ENCODE measurements at places on chromosomes 12 and 14.

- DNase-seq, result no peak
Measured at GRCh38 chr12:68868043-68868790, 60.2 kb downstream of the MDM2 start.

DNA sequence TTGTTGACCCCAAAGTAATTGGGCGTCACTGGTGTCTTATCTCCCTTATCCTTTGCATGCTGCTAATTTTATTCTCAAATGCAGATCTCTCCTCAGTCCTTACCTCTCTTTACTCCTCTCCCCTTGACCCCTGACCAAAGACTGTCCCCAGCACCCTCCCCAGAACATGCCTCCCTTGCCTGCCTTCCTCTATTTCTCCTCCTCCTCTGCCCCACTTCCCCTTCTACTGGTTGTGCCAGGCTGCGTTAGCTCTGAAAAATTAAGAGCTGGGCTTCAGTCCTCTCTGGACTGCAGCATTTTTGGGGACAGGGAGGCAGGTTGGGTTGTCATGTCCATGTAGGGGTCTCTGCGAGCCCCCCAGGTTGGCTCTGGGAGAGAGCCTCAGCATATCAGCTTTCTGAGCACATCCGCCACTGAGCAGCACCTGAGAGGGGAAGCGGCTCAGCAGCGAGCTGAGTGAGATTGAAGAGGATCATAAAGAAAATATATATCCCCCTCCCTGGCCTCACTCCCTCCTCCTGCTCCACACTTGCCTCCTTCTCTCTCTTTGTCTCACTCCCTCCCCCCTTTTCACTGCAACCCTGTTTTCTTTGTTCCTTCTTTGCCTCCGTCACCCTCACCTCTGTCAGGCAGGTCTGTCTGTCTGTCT is 6.4 kb upstream of the CISTR start:
- DNase-seq, result no peak

DNA sequence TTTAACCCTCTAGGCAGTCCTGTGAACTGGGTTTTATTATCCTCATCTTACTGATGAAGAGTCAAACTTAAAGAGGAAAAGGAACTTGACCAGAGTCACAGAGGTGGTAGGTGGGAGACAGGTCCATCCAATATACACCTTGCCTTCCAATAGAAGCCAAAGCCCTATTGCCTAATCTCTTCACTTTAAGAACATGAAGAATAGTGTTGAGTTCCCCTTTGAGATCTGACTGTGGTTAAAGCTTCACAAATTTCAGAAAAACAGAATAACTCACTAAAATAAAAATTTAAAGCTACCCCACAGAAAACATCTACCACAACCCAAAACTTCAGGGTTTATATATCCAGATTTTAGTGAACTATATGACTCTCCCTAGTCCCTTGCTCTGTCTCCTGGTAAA is 115.4 kb downstream of the ETV6 start:
- no peak for DNase-seq

- DNase-seq, result no peak
Measured at GRCh38 chr12:11209113-11209512, 22.4 kb upstream of the TAS2R42 start.

DNA sequence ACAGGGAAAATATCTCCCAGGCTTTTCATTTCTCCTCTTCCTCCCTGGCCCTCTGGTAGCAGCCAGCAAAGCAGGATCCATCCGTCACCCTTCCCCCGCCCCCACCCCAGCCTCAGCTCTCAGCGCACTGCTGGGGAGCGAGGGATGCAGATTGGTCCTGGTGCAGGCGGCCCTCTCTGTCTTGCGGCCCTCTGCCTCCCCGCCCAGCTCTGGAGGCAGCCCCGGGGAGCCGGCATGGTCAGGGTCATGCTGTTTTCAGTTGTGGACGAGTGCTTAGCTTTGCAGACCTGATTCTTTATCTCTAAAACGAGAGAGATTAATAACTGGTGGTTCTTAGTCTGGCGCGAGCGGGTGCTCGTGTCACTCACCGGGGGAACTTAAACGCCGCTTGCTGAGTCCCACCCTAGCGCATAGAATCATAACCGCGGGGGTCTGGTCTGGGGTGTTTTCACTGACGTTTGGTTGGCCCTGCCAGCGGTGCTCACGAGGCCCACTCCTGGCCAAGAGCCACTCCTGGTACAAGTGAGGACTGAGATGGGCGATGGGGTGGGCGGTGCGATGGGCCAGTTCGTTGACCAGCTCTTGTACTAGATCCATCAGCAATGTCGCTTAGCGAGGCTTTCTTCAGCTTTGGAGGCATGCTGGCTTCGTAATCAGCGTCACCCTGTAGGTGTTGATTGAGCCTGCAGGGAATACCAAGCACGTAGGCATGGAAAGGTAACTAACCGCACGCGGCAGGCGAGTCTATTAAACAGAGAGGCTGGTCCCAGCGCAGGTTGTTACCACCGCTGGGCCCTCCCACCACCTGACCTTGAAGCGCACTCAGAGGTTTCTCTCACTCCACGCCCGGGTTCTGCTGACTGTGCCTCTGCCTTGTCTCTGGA is 95.2 kb downstream of the TSPAN9 start:
- DNase-seq, result no peak

DNA sequence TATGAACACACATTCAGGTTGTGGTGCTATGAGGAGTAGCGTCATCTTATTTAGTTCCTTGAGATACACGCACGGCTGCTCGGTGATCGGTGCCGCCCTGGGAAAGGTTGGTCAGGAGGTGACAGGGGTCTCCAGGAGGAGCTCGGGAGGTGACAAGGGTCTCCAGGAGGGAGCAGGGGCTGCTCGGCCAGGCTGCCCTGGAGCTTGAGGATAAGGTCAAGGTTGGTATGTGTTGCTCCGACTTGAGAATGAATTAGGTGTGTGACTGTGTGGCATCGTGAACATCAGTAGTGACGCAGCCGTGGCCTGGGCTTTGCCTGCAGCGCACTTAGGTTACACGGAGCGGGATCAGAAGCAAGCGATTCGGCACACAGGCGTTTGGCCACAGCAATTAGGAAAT is 36.2 kb downstream of the CCDC92 start:
- no peak for DNase-seq

DNA sequence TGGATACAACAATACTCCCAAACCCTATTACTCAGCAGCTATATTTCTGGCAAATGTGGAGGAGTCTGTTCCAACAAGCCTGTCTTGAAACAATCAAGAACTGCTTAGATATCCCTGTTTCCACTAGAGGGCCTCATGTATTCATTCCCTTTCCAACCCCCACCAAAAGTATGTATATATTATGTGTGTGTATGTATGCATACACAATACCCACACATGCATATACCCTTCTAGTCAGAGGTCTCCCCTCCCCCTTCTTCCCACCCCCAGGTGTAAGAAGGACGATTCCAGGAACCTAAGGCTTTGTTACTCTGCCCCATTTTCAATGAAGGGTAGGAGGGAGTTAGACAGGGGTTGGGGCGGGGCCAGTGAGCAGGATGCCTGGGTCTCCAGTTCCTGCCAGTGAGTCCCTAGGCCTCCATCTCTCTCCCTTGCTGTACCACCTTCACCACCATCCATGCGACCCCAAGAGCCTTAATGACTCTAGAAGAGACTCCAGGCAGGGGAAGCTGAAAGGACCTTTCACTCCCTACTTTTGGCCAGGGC is at the start of gene DGKA:
Gene DGKA, plus strand, starts transcription at position 392 of the 546 bp plus-strand sequence. CDS start 5,342 bp downstream, outside the sequence.
- DNase-seq, result peak; percentile 52

DNA sequence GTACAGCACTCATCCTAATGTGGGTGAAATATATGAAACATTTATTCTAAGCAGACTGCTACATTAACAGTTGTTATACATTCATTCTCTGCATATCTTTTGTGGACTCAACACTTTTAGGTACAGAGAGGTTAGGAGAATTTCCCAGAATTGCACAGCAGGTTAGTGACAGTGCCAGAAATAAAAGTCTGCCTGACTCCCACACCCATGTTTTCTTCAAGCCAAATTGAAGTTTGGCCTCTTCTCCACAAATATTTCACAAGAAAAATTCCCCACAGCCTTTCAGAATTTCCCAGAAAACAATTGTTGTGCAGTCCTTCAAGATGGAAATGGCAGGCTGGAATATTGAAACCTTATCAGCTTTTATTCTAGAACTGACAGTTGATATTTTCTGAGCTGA is 464.8 kb downstream of the RAD51B start:
- no peak for DNase-seq

DNA sequence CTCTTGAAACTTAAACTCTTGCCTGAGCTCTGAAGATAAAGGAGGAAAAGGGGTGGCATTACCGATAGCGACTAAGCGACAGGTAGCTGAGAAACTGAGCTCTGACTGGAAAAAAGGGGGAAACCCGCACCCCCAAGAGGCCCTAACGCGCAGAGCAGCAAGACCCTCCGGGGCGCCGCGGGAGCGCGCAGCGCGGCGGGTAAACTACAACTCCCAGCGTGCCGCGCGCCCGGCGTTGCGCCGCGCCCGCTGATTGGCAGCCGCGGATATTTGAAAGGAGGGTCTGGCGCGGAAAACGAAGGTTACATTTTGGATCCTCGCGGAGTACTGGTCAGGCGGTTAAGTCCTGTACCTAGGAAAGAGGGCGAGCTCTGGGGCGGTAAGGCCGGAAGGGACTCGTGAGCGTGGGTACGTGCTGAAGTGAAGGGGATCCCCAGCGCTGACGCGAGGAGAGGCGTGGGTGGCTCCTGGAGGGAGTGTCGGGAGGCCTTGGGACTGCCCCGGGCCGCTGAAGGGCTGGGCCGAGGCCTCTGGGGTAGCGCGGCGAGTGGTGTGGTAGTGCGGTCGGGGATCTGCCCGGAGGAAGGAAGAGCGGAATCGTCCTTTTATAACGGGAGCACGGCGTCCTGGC is at the start of gene ESPL1:
Gene ESPL1, plus strand, starts transcription at position 301 of the 631 bp plus-strand sequence. CDS start 468 bp downstream, outside the sequence.
- DNase-seq, result peak; percentile 88

DNA sequence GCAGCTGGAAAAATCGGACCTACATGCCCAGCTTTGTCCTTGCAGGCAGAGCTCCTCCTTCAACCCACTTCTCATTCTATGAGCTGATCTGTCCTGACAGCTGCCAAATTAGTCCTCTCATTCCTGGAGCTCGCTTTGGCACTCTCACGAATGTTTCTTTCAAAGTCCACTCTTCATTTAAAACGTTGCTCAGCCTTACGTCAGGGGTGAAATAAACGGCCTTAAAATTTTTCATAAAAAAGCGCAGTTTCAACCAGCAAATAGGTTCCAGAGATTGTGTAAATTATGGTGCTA is 120.9 kb upstream of the HIF1A start:
- no peak for DNase-seq

DNA sequence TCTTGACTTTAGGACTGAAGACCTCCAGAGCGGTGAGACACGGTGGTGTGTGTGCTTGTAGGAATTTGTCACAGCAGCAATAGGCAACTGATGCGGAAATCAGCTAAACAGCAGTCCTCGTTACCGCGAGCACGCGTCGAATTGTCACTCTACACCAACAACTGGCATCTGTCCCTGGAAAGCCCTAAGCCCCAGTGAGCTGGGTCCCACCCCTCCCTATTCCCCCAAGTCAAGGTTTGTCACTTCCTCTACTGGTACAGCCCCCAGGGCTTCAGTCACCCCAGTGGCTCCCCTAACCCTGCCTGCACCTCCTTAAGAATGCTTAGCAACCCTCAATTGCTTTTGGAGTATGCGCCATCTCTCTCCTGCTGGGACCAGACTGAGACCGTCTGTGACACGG is 173.6 kb downstream of the PIWIL1 start:
- no peak for DNase-seq

DNA sequence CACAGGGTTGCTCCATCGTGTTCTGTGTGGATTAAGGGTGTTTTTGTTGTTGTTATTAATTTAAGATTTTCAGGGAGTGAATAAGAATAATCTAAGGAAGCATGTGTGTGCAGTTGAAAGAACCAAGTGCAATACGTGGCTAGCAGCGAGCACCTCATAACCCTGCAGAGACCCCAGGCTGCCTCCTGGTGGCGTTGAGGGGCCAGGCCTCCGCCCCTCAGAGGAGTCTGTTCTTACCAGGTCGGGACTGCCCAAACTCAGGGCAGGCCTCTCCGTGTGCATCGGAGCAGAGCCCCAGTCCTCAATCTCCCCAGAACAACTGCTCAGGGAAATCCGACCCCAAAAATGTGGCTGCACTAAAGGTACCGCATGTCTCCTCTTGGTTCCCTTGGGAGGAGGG is 36.8 kb downstream of the IL31 start:
- no peak for DNase-seq

- no peak for DNase-seq
Measured at GRCh38 chr12:75657831-75658230, 146.4 kb upstream of the KRR1 start.

GRCh38 chr14:94933486-94933885 is 163.6 kb upstream of the GSC start:
- no peak for DNase-seq

GRCh38 chr12:57726884-57727757 is 11.4 kb downstream of the AGAP2 start:
- no peak for DNase-seq

GRCh38 chr14:53011053-53011462 is 60.2 kb upstream of the FERMT2 start:
- no peak for DNase-seq

- no peak for DNase-seq
Measured at GRCh38 chr12:50182461-50182860, 15.3 kb upstream of the CERS5 start.

GRCh38 chr12:131105736-131106348 is 152.1 kb downstream of the ADGRD1 start:
- DNase-seq, result no peak

GRCh38 chr12:13362260-13362841 is 165.8 kb downstream of the EMP1 start:
- DNase-seq, result peak; percentile 71

GRCh38 chr12:131123817-131124216 is 170.1 kb downstream of the ADGRD1 start:
- no peak for DNase-seq

- no peak for DNase-seq
Measured at GRCh38 chr12:30896461-30896860, 30.1 kb upstream of the TSPAN11 start.

DNA sequence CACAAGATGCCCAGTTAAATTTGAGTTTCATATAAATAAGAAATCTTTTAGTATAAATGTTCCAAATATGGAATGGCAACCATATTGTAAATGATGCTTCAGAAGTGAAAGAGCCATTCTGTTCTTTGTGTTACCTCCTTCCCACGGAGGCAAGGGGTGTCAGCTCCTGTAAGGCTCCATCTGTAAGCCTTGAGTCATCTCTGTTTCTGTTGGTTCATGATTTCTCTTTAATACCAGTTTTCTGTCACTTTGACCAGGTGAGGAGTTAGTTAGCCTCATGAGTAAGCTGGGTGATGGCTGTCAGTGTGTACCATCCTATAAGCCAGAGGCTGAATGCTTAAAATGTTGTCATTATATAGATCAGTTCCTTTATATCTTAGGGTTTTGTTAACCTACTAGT is 61.9 kb downstream of the TMEM30B start:
- no peak for DNase-seq

- no peak for DNase-seq
Measured at GRCh38 chr12:66119229-66119869, 11.2 kb downstream of the LLPH start.

GRCh38 chr14:104094709-104095425 is 9.4 kb downstream of the ASPG start:
- DNase-seq, result peak; percentile 91

DNA sequence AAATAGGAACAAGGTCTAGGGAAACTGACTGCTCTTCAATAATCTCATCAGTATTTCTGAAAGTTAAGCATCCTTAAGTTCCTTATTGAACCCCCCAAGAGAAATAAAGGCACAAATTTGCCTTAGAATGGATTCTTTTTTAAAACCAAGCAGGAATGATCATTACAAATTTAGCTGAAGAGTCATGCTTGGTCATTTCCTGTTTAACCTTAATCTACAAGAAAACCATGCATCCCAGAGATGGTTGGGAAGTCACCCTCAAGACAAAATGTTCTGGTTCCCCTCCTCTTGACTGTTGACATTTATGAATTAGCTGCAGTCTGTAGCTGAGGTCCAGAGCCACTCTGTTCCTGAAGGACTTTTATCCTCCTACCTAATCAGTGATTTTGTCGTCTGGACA is 291.8 kb upstream of the G2E3 start:
- DNase-seq, result no peak
